ENCODE measurements at places on chromosomes 3 and 15.
A peak's percentile ranks its signal among the peaks of the same experiment; 100 is the strongest.

DNA sequence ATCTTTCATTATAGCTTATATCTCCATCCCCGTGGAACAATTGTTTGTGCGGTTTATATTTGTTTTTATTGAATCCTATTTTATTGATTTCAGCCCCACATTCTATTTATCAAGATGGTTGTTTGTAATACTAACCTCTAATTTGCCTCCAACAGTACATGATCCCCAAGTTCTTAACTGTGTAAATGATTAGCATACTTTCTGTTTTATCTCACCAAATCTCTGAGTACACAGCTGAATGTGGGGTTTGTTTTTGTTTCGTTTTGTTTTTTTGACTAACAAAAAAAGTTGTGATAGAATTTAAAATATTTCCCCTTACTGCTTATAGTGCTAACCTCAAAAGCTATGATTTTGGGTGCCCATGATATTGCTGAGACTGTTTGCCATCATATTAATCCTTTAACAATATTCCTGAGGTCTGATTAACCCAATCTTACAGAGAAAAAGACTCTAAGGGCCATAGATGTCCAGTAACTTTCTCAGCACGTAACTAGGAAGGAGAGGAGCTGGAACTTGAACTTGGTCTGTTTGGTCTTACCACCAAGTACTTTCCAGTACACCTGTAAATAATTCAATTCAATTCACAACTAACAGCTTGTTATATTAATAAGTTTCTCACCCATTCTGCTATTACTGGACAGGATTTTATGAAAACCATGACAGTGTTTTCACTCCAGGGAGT is 789.8 kb downstream of the TUSC7 start:
- no peak for DNase-seq

- no peak for DNase-seq
These were observed 31.2 kb downstream of the SEC61A1 start for GRCh38 chr3:128083396-128083795.

DNA sequence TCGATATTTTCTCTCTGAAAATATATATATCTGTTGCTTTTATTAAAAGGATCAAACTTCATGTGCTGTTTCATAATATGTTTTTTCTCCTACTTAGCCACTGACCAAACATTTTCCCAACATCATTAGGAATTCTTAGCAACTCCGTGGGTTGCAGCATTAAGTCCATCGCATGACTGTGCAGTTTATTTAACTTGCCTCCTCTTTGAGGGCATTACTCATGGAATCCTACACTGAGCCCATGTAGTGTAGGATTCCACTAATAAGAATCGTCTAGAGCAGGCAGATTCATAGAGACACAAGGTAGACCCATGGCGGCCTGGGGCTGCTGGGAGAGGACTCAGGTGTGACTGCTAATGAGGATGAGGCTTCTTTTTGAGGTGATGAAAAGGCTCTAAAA is 49.3 kb downstream of the CMTM6 start:
- DNase-seq = no peak

- no peak for DNase-seq
These were observed 5.2 kb downstream of the GCSAM start for GRCh38 chr3:112127522-112128494.

- no peak for DNase-seq
These were observed 3.2 kb downstream of the EIF1B start for GRCh38 chr3:40312661-40313226.

DNA sequence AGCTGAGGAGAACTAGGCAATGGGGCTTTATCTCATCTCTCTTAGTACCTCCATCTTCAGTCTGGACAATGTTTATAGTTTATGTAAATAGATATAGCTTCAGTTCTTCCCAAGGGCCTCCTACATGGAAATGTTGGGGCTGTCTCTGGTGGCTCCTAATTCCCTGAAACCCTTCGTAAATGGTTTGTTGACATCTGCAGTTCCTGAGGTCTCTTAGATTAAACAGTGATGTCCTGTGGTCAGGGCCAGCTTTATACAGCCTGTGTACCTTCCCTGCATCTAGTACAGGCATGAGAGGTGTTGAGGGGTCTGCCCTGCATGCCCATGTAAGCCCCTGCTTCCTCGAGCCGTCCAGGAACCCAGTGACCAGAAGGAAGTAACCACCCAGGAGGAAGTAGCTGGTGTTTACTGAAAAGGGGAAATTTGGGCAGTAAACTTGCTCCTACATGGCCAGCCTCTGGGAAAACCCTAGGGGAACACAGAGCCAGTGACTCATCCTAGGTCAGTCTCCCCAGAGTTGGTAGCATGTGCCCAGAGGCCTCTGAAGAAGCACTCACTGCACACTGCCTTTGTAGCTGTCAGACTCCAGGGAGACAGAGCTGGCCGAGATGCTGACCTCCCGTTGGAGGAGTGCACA is 4.7 kb upstream of the TBC1D2B start:
- no peak for DNase-seq

DNA sequence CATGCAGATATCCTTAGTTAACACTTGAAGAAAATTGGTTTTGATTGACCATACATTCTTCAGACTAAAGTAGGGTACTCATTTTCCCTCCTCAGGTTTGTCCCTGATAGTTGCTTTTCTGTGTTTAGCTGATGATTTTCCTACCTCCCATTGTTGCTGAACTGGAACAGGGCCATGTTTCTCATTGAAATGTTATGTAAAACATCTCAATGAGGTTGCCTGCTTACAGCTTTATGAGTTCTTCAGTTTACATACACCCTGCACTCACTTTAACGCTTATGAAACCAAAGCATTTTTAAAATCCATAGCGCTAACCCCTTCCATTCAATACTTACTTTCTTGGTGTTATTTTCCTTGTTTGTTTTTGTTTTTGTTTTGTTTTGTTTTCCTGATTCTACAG is 61.9 kb downstream of the HMG20A start:
- no peak for DNase-seq

DNA sequence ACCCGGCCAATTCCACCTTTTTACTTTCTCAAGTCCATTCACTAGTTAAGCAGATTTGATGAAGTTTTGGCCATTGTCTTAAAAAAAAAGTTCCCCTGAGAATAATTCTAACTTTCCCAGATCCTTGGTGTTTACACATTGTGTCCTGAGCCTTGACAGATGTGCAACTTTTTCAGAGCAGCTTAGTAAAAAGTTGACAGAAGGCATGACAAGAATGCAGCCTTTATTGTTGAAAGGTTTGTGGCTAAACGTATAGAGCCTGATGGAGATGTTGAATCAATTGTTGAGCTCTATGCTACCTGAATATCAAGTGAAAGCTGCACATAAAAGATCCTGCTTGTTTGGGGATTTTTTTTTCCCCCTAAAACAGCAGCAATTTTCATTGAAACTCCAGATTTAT is 75.3 kb upstream of the CMTM7 start:
- DNase-seq = no peak

GRCh38 chr3:131645638-131646037 is 142.9 kb upstream of the MRPL3 start:
- no peak for DNase-seq

DNA sequence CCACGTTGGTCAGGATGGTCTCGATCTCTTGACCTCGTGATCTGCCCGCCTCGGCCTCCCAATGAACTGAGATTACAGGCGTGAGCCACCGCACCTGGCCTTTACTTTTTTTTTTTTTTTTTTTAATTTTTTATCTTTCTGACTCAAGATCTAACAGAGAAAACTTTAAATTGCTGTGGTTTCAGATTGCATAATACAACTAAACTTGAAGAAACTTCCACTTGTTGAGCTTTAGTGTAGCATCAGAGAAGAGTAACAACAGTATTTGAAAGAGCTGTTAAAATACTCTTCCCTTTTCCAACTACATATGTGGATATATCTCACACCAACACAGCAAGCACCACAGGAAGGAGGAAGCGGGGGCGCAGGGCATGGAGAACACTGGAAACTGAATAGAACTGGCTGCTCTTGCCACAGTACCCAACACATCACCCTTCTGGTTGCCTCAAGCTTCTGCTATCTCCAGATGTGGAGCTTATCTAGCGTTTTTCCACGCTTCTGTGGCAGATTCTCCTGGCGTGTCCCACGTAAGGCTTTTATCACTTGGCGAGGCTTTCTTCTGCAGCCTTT is 45.4 kb downstream of the MAP6D1 start:
- DNase-seq = no peak

DNA sequence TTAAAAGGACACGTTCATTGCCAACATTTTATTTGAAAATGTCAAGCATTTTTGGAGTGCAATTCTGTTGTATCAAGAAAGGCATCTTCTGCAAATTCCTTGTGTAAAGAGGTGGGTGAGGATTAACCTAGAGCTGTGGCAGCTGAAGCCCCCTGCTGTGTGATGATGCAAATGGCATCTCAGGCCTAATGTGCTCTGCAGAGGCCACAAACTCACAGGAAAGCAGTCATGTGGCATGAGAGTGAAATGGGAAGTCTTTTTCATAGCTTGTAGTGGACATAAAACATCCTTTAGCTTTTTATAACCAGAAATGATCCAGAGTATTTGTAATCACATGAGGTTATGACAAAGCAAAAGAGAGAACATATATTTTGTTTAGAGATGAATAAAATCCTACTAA is 6.4 kb downstream of the CADM2 start:
- no peak for DNase-seq

GRCh38 chr3:68088216-68088615 is 433.8 kb upstream of the SUCLG2 start:
- peak; percentile 68 for DNase-seq

GRCh38 chr3:129944709-129945108 is 29.8 kb upstream of the TRH start:
- no peak for DNase-seq

- DNase-seq = no peak
These were observed 553 bp upstream of the SEC22A start for GRCh38 chr3:123201223-123201556.
